ENCODE measurements at places on chromosomes 4 and X.
A peak's percentile ranks its signal among the peaks of the same experiment; 100 is the strongest.

GRCh38 chrX:120290107-120290506, 21.2 kb downstream of the TMEM255A start:
- no peaks in the 10 kb centered on the region for H3K27me3 ChIP-seq
- no peak overlapping the region for H3K4me3 ChIP-seq
- H3K36me3 ChIP-seq = no peaks in the 10 kb centered on the region
- H3K4me1 ChIP-seq = no peaks in the 10 kb centered on the region

GRCh38 chr4:73528171-73528570, 46.6 kb downstream of the AFM start:
- H3K27ac ChIP-seq = no peak overlapping the region
- H3K36me3 ChIP-seq = no peaks in the 10 kb centered on the region
- peaks cover 15% of the 10 kb centered on the region for H3K4me1 ChIP-seq
- DNase-seq = peak; percentile 30

DNA sequence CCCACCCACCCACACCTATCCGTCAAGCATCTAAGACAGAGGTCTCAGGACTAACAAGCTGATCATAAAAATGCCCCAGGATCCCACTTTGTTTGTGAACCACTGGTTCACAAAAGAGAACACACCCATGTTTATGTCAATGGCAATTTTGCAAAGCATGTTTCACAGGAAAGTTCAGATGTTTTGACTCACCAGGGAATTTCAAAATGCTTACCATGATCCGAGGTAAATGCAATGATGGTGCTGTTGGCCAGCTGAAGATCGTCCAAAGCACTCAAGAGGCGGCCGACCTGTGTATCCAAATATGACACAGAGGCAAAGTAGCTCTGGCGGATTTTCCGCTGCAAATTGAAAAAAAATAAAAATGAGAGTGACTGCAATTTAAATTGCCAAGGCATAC, 15.0 kb downstream of the IDS start:
- H3K27ac ChIP-seq = no peak overlapping the region
- no peaks in the 10 kb centered on the region for H3K4me1 ChIP-seq
- no peak overlapping the region for H3K4me3 ChIP-seq
- DNase-seq = no peak
- H3K36me3 ChIP-seq = peaks cover 18% of the 10 kb centered on the region

DNA sequence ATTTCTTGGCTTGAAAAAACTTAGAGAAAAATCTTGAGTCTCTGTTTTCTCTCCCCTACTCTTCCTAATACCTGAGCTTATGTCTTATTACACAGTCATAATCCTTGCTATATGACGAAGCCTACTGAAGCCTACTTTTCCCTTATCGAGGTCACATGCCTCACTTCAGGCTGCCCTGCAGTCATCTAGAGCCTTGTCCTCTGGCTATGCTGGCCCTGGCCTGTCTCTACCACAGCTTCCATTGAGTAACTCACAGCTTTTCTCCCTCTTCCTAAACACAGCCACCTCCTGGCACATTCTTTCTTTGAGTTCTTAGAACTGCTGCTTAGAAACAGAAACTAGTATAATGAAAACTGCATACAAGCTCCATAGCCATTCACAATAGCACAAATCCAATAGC, 1698.3 kb downstream of the STIM2 start:
- H3K27me3 ChIP-seq = no peaks in the 10 kb centered on the region
- H3K27ac ChIP-seq = no peak overlapping the region
- no peaks in the 10 kb centered on the region for H3K36me3 ChIP-seq
- DNase-seq = no peak
- no peak overlapping the region for H3K4me3 ChIP-seq

DNA sequence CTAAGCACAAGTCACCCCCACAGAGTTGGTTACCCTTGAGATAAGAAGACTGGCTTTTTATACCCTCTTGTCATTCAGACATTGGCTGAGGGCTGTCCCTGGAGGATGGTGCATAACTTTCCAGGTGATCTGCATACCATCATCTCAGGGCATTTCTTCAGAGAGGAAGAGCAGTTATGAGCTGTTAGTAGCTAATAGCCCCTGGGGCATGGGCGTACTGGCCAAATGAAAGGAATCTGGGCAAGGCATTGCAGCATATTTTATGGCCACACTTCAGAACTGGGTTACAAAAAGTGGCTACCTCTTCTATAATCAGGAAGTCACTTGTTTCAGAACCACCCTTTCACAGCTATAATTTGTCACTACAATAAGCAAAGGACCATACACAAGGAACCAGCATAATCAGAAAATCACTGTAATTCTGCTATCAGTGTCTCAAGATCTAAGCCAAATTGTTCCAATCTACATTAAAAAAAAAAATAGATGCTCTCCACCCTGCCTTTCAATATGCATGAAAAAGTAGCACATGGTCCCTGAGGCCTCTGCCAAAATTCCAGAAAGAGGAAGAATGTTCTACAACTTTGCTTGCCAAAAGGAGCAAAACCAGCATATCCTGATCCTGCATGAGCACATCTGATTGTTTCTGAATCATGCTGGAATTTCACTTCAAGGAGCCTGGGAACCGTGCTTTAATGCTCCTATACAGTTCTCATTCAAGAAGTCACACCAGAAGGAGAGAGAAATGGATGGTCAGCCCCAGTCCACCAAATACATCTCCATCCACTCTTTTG, 92.0 kb downstream of the TMEM144 start:
- no peak for DNase-seq
- no peaks in the 10 kb centered on the region for H3K4me1 ChIP-seq
- H3K4me3 ChIP-seq = no peak overlapping the region
- H3K36me3 ChIP-seq = no peaks in the 10 kb centered on the region
- no peaks in the 10 kb centered on the region for H3K27me3 ChIP-seq

DNA sequence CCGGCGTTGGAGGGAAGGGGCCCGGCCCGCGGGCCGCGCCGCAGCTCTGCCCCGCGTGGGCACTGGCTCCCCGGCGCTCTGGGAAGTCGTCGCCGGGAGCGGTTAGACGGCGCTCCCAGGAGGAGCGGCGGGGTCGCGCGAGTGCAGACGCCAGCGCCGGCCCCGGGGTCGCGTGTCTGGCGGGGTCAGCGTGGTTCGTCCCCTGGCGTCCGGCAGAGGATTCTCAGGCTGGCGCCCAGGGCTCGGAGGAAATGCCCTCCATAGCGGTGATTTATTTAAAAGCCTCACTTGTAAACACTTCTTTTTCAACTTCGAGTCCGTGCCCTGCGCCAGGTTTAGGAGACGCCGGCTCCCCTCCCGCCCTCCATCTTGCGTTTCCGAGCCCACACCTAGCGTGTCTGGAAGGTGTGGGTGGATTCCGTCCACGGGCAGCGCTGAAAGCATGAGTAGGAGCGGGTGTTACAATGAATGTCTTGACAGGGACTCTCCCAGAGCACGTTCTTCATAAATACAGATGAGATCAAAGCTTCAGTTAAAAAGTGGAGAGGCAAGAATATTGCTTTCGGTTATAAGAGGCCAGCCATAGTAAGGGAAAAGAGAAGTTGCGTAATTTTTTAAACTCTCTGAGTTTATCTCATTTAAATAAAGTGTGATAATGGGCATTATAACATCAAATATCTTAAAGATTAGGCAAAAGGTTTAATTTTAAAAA, 692 bp downstream of the FAM241A start:
- DNase-seq = peak; percentile 49
- H3K4me1 ChIP-seq = peaks cover 9% of the 10 kb centered on the region
- H3K36me3 ChIP-seq = no peaks in the 10 kb centered on the region
- no peak overlapping the region for H3K27ac ChIP-seq
- H3K27me3 ChIP-seq = no peaks in the 10 kb centered on the region

- no peak overlapping the region for H3K4me3 ChIP-seq
- DNase-seq = no peak
- H3K27me3 ChIP-seq = no peaks in the 10 kb centered on the region
- H3K27ac ChIP-seq = no peak overlapping the region
- peaks cover 39% of the 10 kb centered on the region for H3K36me3 ChIP-seq
Observed at GRCh38 chrX:107107459-107107858, 11.2 kb downstream of the RBM41 start.

DNA sequence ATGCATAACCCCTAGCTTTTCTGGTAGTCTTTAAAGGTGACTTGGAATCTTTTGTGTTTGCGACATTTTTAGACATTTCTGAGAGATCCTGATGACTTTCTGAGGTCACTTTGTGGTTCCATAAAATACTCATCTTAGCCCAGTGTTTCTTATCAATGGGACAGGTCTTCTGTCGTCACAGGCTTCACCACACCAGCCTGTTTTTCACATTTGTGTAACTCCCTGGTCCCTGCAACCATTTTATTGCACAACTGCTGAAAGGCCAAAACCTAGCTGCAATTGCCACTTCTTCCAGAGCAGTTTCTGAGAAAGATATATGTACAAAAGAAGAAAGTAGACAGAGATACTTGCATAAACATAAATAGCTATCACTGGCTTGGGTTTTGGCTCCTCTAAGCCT, 120.9 kb downstream of the IL15 start:
- H3K36me3 ChIP-seq = no peaks in the 10 kb centered on the region
- H3K4me3 ChIP-seq = no peak overlapping the region
- no peaks in the 10 kb centered on the region for H3K4me1 ChIP-seq
- H3K27ac ChIP-seq = no peak overlapping the region
- no peak for DNase-seq

DNA sequence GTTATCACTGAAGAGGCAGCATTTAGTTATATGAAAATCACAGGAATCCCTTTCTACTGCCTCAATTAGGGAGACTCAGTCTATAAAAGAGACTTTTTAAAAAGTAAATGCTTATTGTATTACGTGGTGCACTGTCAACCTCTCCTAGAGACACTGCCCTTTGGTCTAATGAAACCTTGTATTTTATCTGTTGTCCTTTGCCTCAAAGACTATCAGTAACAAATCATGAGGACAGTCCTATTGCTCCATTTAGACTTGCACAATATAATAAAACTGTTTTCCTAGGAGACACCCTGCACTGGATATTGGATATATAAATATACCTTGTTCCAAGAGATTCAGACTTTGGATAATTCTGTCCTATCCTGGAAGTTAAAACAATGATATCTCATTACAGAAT, 34.2 kb downstream of the VCX3A start:
- DNase-seq = no peak
- H3K4me3 ChIP-seq = no peak overlapping the region
- H3K27ac ChIP-seq = no peak overlapping the region
- peaks cover 2% of the 10 kb centered on the region for H3K36me3 ChIP-seq

DNA sequence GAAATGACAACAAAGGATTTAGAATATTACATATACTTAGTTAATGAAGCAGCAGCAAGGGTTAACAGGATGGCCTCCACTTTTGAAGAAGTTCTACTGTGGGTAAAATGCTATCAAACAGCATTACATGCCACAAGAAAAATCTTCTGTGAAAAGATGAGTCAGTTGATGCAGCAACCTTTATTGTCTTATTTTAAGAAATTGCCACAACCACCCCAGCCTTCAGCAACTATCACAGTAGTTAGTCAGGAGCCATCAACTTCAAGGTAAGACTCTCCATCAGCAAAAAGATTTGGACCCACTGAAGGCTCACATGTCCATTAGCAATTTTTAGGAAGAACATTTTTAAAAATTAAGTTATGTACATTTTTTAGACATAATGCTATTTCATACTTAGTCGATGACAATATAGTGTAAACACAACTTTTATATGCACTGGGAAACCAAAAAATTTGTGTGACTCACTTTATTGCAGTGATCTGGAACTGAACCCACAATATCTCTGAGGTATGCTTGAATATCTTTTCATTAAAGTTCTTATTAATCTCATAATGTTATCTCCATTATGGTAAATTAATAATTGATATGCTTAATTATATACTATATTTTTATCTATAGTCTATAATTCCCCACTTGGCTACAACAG, 81.2 kb downstream of the SPCS3 start:
- no peaks in the 10 kb centered on the region for H3K36me3 ChIP-seq
- H3K27ac ChIP-seq = no peak overlapping the region
- H3K4me1 ChIP-seq = no peaks in the 10 kb centered on the region
- no peaks in the 10 kb centered on the region for H3K27me3 ChIP-seq
- no peak for DNase-seq

GRCh38 chr4:142752202-142752786, 93.8 kb downstream of the INPP4B start:
- H3K27ac ChIP-seq = no peak overlapping the region
- DNase-seq = no peak
- H3K4me1 ChIP-seq = no peaks in the 10 kb centered on the region
- H3K4me3 ChIP-seq = no peak overlapping the region
- no peaks in the 10 kb centered on the region for H3K36me3 ChIP-seq

GRCh38 chr4:56215901-56216300, 171.4 kb downstream of the AASDH start:
- no peak overlapping the region for H3K4me3 ChIP-seq
- DNase-seq = no peak
- H3K27me3 ChIP-seq = no peaks in the 10 kb centered on the region
- no peaks in the 10 kb centered on the region for H3K36me3 ChIP-seq
- H3K4me1 ChIP-seq = no peaks in the 10 kb centered on the region
- H3K27ac ChIP-seq = no peak overlapping the region

DNA sequence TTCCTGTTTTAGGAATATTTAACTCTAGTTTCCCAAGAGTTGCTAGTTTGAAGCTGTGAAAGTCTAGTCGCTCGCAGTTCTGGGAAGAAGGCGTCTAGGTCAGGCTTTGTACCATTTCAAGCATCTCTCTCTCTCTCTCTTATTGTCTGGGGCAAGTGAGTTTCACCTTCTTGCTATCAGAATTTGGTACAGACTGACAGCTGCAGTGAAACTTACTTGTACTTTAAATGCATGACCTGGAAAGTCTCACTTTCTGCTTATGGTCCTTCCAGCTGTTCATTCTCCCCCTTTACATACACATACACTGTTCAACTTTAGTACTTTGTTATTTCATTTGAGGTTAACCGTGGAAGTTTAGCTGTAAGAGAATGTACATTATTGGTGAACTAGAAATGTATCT, 4.4 kb downstream of the FRMPD4 start:
- no peak overlapping the region for H3K4me3 ChIP-seq
- H3K27me3 ChIP-seq = no peaks in the 10 kb centered on the region
- DNase-seq = no peak
- no peak overlapping the region for H3K27ac ChIP-seq

DNA sequence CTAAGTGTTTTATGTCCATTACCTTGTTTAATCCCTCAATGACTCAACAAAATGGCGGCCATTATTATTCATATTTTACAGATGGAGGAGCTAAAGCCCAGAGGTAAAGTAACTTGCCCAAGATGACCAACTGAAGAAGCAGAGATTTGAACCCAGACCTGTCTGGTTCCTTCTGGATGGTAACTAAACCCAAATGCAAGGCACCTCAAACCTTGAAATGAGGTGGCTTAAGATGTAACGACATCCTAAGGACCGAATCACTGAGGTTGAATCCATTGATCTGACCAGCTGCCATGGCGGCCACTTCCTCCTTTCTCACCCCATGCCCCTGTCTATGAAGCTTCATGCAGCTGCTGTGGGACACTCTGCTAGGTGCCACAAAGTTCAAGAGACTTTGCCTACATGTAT, 932 bp downstream of the TLR10 start:
- peaks cover 40% of the 10 kb centered on the region for H3K36me3 ChIP-seq
- H3K4me1 ChIP-seq = peaks cover 48% of the 10 kb centered on the region
- DNase-seq = peak; percentile 87

- no peak for DNase-seq
- no peak overlapping the region for H3K27ac ChIP-seq
- 0 out of 2 replicates have a peak, but pooled peaks cover 2% of the 10 kb centered on the region for H3K27me3 ChIP-seq
- H3K36me3 ChIP-seq = no peaks in the 10 kb centered on the region
Observed at GRCh38 chrX:17414839-17415238, 39.8 kb downstream of the NHS start.

- H3K27ac ChIP-seq = no peak overlapping the region
- no peaks in the 10 kb centered on the region for H3K4me1 ChIP-seq
- H3K27me3 ChIP-seq = no peaks in the 10 kb centered on the region
- H3K4me3 ChIP-seq = no peak overlapping the region
- no peaks in the 10 kb centered on the region for H3K36me3 ChIP-seq
- DNase-seq = no peak
Observed at GRCh38 chr4:99180382-99181070, 36.4 kb upstream of the ADH4 start.
